ENCODE measurements at places on chromosomes 5 and 9.

DNA sequence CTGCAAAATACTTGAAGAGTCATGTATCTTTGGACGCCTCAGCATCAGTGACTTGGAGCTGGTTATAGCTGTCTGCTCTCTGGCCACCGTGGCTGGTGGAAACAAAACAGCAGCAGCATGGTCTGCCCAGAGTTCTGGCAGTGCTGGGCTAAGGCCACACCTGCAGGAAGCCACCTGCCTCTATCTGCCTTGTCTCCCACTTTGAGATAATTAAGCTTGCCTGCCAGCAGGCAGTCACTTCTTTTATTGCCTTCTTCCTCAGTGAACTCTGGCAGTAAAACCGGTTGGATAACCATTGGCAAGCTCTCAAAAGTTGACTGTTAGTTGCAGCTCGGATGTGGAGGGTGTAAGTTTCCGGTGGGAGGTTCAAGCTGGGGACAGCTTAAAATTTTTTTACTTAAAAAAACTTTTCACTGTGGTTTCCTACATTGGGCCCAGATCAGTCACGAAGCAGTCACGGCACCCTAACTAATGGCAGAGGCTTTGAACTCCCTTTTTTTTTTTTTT lies 4.9 kb downstream of the SMIM3 start:
- no peak for DNase-seq
- H3K4me1 ChIP-seq = peaks cover 4% of the 10 kb centered on the region
- no peaks in the 10 kb centered on the region for H3K27me3 ChIP-seq
- H3K36me3 ChIP-seq = no peaks in the 10 kb centered on the region
- H3K27ac ChIP-seq = peak overlapping the region; percentile 20

DNA sequence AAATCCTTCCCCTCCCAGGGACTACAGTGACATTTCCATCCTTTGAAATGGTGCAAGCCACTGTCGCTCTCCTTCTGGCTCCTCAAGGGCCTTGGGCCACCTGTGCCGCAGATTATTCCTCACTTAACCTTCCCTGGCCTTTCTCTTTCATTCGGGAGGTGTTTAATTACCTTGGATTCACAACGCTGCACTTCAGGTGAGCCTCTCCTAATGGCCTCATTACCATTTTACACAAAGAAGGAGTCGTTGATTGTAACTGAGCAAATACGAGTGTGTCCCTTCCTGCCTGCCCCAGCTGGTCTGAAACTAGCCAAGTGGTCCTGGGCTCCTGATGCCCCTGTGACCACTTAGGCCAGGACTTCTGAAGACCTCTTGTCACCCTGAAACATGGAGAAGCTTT lies 205.0 kb downstream of the CRB2 start:
- no peaks in the 10 kb centered on the region for H3K27me3 ChIP-seq
- H3K4me1 ChIP-seq = peaks cover 8% of the 10 kb centered on the region
- H3K36me3 ChIP-seq = peaks cover under 1% of the 10 kb centered on the region
- no peak for DNase-seq
- H3K4me3 ChIP-seq = no peak overlapping the region
- no peak overlapping the region for H3K27ac ChIP-seq

GRCh38 chr9:128881884-128882676 lies at the start of the genes KYAT1 and LRRC8A:
TSS of gene KYAT1 (minus strand) at chr9:128881950. CDS start at chr9:128845405, 36,545 bp downstream.
TSS of gene LRRC8A (plus strand) at chr9:128882133. CDS start at chr9:128907165, 25,032 bp downstream.
- no peaks in the 10 kb centered on the region for H3K27me3 ChIP-seq
- peak; percentile 95 for DNase-seq
- H3K27ac ChIP-seq = peak within 1 kb of the TSS; percentile 84
- H3K4me1 ChIP-seq = peaks cover 38% of the 10 kb centered on the region

GRCh38 chr9:2616692-2617377 lies 4.8 kb upstream of the VLDLR start:
- H3K27me3 ChIP-seq = peaks cover 2% of the 10 kb centered on the region
- no peak overlapping the region for H3K27ac ChIP-seq
- DNase-seq = no peak
- no peak overlapping the region for H3K4me3 ChIP-seq
- H3K4me1 ChIP-seq = peaks cover 8% of the 10 kb centered on the region

DNA sequence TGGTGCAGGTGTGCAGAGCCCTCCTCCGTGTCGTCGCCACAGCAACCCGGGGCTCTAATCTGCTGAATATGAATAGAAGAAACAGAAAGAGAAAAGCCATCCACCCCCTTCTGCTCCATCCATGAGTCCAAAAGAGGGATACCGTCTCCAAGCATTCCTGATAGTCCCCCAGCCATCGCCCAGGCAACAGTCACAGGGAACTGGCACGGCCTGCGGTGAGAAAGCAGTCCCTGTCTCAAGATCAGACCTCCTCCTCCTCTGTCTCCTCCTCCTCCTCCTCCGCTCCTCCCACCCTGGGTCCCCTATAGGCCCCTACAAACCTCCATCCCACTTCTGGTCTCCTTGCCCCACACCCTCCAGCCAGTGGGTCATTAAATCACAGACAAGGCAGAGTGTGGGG lies 308.1 kb upstream of the MPDZ start:
- H3K36me3 ChIP-seq = no peaks in the 10 kb centered on the region
- no peaks in the 10 kb centered on the region for H3K27me3 ChIP-seq
- DNase-seq = no peak
- no peaks in the 10 kb centered on the region for H3K4me1 ChIP-seq
- no peak overlapping the region for H3K4me3 ChIP-seq

DNA sequence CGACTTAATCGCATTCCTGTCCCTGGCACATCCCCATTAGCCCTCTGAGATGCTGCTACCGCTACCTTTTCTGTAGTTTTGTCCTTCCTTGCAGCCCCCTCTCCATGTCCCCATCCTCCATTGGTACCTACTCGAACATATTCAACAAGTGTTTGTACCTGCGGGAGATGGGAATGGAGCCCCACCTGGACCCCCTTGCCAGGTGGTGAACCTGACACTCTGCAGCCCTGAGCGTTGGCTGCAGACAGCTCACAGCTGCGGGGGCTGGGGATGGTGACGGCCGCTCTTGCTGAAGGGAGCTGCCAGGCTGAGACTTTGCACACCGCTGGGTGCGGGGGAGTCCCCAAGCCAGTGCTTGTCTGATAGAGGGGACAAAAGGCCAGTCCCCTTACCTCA lies 96.3 kb upstream of the DAP start:
- H3K27me3 ChIP-seq = peaks cover 27% of the 10 kb centered on the region
- no peaks in the 10 kb centered on the region for H3K36me3 ChIP-seq
- DNase-seq = no peak
- H3K27ac ChIP-seq = no peak overlapping the region

DNA sequence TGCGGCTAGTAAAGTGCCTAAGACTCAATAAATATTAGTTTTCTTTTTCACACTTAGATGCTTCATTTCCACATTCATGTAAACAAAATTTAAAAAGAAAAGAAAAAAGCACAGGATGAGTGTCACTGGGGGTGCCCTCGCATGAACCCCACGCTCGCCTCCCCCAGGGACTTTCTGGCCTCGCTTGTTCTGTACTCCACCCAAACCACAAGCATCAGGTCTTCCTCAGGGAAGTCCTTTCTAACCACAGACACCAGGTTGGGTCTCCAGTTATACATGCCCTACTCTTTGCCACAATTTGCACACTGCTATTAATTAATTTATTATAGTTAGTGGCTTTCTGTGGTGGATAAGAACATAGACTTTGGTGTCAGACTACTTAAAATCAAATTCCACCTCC lies 92.4 kb downstream of the RORB start:
- H3K27ac ChIP-seq = no peak overlapping the region
- H3K27me3 ChIP-seq = no peaks in the 10 kb centered on the region
- H3K4me3 ChIP-seq = no peak overlapping the region
- no peaks in the 10 kb centered on the region for H3K4me1 ChIP-seq
- DNase-seq = no peak

GRCh38 chr5:14450018-14450524 lies 131.5 kb upstream of the OTULINL start:
- H3K4me1 ChIP-seq = no peaks in the 10 kb centered on the region
- H3K27ac ChIP-seq = no peak overlapping the region
- H3K4me3 ChIP-seq = no peak overlapping the region
- peaks cover 31% of the 10 kb centered on the region for H3K27me3 ChIP-seq
- no peaks in the 10 kb centered on the region for H3K36me3 ChIP-seq

DNA sequence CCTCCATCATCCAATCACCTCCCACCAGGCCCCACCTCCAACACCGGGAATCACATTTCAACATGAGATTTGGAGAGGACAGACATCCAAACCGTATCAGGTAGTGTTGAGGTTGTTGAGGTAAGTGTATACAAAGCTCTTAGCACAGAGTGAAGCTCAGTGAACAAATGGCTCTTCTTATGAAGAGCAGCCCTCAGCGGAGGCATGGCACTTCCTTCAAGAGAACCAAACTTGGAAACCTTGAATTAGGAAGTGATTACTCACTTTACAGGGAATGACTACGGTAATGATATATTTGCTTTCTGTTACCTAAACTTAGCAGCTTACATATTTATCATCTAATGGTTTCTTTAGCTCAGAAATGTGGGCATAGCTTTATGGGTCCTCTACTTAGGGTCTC lies 92.8 kb downstream of the IQGAP2 start:
- H3K27me3 ChIP-seq = no peaks in the 10 kb centered on the region
- no peaks in the 10 kb centered on the region for H3K36me3 ChIP-seq
- no peak for DNase-seq
- no peak overlapping the region for H3K27ac ChIP-seq
- H3K4me1 ChIP-seq = no peaks in the 10 kb centered on the region

- DNase-seq = peak; percentile 36
- peaks cover 24% of the 10 kb centered on the region for H3K4me1 ChIP-seq
- H3K36me3 ChIP-seq = peaks cover 26% of the 10 kb centered on the region
Observed at GRCh38 chr5:177023303-177023664, 788 bp downstream of the ZNF346 start.

DNA sequence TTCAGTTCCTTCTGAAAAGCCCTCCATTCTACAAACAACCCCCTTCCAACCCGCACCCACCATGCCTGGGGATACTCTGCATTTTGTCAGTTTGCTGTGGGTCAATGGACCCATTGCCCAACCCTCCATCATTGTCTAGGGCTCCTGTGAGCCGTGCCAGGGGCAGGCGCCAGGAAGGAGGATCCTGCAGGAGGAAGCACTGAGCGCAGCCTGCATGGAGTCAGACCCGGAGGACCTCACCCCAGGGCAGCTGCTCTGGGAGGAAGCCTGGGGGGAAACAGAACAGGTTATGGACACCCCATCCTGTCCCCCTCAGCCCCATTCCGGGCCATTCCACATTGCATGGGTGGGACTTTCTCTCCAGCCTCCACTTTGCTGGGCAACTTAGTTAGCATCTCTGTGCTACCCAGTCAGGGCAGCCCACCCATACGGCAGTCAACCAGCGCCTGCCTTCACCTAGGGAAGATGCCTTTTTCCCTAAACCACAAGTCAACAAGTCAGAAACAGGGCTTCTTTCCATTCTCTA lies 48.6 kb upstream of the VDAC1 start:
- H3K4me3 ChIP-seq = no peak overlapping the region
- H3K4me1 ChIP-seq = no peaks in the 10 kb centered on the region
- H3K27ac ChIP-seq = no peak overlapping the region
- peaks cover 49% of the 10 kb centered on the region for H3K27me3 ChIP-seq
- no peak for DNase-seq

- H3K4me1 ChIP-seq = no peaks in the 10 kb centered on the region
- no peak overlapping the region for H3K4me3 ChIP-seq
- H3K27me3 ChIP-seq = no peaks in the 10 kb centered on the region
- no peaks in the 10 kb centered on the region for H3K36me3 ChIP-seq
- no peak overlapping the region for H3K27ac ChIP-seq
Observed at GRCh38 chr9:104960662-104961061, 32.7 kb upstream of the ABCA1 start.

GRCh38 chr5:17340819-17341218 lies 123.4 kb downstream of the BASP1 start:
- no peak for DNase-seq
- no peaks in the 10 kb centered on the region for H3K27me3 ChIP-seq
- H3K4me1 ChIP-seq = no peaks in the 10 kb centered on the region
- no peak overlapping the region for H3K27ac ChIP-seq
- H3K36me3 ChIP-seq = no peaks in the 10 kb centered on the region

DNA sequence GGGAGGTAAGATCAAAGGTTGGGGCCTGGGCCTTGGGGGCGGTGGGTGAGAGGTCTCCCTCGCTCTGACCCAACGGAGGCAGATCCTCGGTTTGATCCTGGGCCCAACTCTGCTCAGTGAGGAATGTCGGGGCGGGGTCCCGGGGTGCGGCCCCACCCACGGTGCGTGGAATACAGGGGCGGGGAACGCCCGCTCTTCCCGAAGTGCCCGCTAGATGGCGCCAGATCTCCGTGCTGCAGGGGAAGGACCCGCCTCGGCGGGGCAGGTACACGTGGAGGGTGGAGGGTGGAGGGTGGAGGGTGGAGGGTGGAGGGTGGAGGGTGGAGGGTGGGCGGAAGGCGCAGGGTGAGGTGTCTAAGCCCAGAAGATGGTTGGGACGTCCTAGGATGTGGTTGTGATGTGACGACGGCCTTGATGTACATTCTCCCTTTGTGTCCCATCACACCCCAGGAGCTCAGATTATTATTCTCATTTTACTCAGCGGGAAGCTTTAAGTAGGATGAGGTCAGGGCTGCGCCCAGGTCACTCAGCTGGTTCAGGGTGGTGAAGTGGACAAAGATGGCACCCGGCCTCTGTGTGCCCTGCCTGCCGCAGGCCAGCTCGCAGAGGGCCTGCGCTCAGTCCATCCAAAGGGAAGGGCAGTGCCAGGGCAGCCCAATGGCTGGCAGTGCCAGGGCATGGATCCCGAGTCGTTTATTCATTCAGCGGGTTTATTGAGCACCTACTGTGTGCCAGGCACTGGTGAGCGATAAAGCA lies 9.4 kb upstream of the RPS14 start:
- no peaks in the 10 kb centered on the region for H3K36me3 ChIP-seq
- H3K27me3 ChIP-seq = no peaks in the 10 kb centered on the region
- peak; percentile 88 for DNase-seq
- no peak overlapping the region for H3K4me3 ChIP-seq
- H3K27ac ChIP-seq = no peak overlapping the region
- H3K4me1 ChIP-seq = peaks cover 23% of the 10 kb centered on the region

GRCh38 chr9:137130176-137130755 lies 8.7 kb upstream of the GRIN1 start:
- H3K27ac ChIP-seq = peak overlapping the region; percentile 78
- peaks cover 2% of the 10 kb centered on the region for H3K36me3 ChIP-seq
- no peaks in the 10 kb centered on the region for H3K27me3 ChIP-seq
- H3K4me3 ChIP-seq = peak overlapping the region; percentile 91

DNA sequence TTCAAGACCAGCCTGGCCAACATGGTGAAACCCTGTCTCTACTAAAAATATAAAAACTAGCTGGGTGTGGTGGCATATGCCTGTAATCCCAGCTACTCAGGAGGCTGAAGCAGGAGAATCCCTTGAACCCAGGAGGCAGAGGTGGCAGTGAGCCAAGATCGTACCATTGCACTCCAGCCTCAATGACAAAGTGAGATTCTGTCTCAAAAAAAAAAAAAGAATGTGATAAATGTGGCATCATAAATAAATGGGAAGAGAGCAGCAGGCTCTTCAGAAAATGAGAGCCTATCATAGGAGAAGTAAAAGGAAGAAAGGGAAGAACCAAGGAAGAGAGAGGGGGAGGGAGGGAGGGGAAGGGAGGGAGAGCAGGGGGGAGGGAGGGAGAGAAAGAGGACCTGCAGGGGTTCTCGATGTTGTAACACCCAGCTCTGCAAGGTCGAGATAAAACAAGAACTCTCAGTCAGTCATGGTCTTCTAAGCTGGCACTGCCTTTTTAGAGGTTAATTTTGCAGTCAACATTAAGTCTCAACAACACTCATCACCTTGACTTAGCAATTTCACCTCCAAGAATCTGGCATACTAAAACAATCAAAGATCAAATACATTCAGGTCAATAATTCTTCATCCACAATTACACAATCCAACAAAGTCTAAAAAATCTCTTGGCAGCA lies 68.7 kb upstream of the SIMC1 start:
- H3K4me1 ChIP-seq = peaks cover 16% of the 10 kb centered on the region
- H3K4me3 ChIP-seq = no peak overlapping the region
- H3K36me3 ChIP-seq = peaks cover 35% of the 10 kb centered on the region
- no peaks in the 10 kb centered on the region for H3K27me3 ChIP-seq

Data from K562 (cell line).